ENCODE measurements at places on chromosomes 11 and 22.
A peak's percentile ranks its signal among the peaks of the same experiment; 100 is the strongest.

DNA sequence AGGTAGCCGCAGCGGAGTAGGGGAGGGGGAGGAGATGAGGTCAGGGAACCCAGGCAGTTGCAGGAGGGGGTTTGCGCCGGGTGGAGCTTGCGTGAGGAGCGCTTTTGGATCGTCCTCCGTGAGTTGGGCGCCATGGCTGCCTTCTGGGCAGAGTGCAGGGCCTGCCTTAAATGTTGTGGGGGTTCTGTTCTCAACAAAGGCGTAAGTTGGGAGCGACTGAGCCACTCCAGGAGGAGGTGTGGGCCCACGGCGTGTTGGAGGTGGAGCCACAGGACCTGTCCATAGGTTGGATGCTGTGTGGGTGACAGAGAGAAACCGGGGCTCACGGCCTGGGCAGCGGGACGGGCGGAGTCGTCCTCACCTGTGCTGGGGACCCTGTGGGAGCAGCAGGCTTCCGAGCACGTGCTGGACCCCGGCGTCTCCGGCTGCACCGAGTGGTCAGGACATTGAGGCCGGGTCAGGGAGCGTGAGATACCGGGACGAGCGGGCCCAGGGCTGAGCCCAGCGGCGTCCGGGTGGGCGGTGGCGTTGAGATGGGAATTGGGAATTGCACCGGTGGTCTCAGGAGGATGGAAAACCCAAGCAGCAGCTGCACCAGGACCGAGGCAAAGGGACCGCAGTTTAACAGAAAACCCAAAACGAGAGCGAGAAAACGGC is 977 bp upstream of the PGGHG start:
- DNase-seq = peak; percentile 48

DNA sequence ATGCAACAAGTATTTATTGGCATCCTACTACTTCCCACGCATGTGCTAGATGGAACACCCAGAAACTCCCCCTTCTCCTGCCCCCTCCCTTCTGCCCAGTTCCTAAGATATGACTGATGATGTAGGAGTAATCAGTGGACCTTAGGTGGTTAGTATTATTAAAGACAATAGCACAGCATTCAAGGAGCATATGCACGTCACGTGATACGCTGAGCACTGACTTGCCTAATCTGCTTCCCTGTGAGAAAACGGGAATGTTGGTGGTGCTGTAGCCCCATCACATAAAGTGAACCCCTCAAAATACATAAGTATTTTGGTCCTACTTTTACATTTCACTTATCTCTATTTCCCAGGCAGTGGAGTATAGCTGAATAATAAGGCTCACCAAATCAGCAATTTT is 12.4 kb downstream of the DRD2 start:
- DNase-seq = no peak

- DNase-seq = no peak
Observed at GRCh38 chr11:61025821-61026120, 54.3 kb downstream of the CD6 start.

- DNase-seq = no peak
Observed at GRCh38 chr11:120958185-120958584, 65.7 kb upstream of the TBCEL start.

DNA sequence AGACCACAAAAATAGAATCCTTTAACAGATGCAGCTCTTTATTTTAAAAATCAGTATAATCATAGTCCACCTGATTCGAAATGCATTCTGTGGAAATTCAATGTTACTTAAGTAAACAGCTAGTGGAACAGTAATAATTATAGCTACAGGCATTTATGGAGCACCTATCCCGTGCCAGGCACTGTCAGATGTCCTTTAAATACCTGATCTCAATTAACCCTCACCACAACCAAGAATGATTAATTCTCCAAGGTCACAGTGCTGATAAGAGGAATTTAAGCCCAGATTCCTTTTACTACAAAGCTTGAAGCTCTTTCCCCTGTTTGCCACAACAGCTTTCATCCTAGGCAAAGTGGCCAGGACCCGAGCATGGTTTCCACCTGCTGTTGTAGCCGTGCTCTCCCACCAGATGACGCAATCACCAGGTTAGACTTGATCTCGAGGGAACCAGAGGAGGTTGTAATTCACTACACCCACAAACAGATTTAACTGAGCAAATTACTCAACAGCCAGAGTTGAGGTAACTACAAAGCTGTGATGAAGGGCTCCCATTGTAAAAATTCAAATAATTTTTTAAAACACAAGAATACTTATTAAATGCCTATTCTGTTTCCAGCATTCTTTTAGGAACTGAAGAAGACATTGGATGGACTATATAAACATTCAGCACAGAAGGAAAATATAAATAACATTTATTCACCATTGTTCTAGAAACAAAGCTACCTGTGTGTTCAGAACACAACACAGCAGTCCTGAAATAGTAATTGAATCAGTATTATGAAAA is 10.3 kb downstream of the PRDM10 start:
- peak; percentile 34 for DNase-seq

- peak; percentile 60 for DNase-seq
Observed at GRCh38 chr22:37309211-37310074, 27.1 kb downstream of the CYTH4 start.

- DNase-seq = no peak
Observed at GRCh38 chr11:117313828-117314768, 2.0 kb downstream of the BACE1 start.

DNA sequence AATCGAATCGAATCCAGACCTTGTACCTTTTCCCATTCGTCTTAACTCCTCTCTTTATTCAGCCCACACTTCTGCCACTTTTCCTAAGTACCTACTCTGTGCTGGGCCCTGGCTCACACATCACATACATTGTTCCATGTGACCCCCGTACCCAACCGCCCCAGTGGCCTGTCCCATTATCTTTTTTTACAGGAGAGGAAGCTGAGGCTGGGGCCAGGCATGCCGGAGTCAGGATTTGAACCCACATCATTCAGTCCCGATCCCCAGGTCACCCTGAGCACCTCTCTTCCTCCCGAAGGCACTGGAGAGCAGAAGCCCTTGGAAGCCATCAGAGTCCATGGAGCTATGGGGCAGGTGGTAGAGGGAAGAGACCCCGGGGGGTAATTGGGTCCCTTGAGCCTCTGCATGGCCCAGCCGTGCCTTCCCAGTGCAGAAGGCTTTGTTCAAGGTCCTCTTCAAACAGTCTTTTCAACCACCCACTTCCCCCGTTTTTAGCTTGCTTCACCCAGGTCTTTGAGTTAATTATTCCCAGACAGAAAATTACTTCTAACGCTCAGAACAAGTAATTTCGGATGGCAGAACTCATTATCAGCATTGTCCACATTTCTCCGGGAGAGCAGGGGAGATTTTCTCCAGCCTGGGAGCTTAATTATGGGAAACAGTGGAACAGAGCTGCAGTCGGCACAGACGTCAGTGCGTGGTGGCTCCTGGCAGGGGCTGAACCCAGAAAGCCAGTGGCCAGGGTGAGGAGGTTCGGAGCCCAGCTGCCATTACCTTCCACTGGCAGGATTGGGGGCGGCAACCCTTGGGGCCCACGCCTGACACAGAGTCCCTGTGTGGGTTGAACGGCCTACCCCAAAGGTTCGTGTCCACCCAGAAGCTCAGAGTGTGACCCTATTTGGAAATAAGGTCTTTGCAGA is 82.4 kb upstream of the RTL6 start:
- no peak for DNase-seq

DNA sequence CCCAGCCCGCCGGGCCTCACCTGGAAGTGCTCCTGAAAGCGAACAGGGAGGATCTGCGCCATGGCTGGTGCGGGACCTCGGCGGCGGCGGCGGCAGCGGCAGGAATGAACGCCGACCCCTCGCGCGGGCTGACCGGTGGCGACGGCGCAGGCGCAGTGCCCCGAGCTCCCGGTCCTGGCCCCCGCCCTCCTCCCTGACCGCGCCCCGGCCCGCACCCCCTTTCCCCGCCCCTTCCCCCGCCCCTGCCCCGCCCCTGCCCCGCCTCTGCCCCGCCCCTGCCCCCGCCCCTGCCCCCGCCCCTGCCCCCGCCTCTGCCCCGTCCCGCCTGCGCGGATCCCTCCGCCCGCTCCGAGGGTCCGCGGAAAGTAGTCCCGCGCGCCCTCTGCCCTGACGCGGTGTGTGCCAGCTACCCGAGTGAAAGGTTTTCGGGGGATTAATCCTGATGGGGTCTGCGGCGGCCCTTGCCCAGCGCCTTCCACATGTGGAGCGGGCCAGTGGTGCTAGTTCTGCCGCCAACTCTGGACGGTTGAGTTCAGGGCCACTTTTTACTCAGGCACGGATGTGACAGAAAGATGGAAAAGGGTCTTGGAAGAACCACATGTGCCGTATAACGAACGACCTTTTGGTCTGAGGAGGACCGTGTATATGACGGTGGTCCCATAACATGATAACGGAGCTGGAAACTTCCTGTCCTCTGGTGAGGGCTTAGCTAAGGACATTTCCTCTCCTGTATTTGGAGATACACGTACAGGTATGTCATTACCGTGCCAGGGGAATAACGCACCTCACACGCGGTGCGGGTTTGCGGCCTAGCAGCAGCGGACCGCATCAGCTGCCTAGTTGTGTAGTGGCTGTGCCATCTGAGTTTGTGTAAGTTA is at the start of gene CLTCL1:
TSS of gene CLTCL1 (minus strand) at position 140 of the 878 bp plus-strand sequence. CDS start at position 62, 78 bp downstream.
- DNase-seq = peak; percentile 62
